ENCODE measurements at places on chromosomes 7 and 10.

DNA sequence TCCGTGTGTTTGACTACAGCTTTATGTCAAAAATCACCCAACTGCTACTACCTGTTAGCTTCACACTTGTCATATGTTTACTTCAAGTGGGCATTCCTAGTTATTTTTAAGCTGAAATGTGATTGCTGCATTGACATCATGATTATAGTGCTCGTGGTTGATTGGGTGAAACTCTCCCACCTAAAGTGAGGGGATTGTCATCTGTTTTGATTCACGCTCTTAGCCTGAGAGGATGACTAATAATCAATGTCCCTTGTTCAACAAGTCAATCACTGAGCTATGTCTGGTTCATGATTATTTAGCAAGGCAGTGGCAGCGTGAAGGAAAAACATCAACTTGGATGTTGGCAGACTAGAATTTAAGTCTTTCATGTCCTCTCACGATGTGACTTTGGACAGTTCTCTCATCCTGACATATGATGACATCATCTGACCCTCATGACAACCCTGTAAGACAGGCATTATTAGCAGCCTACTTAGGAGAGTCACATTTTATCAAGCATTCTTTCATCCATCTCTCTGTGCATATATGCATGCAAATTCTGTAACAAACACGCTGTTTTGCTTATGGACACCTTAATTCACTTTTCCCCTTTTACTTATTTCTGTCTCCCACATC, 352.6 kb upstream of the ZMIZ1 start:
- DNase-seq = no peak

- no peak for DNase-seq
Measured at GRCh38 chr7:154967401-154967955, 35.4 kb downstream of the PAXIP1 start.

DNA sequence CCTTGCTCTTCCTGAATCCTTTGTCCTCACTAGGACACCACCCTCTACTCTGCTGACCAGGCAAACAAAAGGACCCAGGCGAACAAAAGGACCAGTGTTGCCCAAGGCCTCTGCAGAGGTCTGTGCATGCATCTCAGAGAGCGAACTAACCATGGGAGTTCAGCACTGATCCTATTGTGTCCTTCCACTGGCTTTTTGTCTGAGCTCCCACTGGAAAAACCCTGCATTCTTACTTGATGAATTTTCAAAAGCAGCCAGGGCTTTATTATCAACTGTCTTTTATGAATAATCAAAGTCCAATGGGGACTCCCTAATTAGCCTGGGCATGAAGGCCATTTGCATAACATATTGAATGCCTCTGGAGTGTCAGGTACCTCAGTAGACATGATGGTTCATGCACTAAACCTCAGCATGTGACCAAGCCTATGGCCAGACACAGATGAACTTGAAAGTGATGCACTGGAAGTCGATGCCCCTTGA, 140.6 kb downstream of the KCNMA1 start:
- DNase-seq = no peak

- no peak for DNase-seq
Measured at GRCh38 chr7:44327981-44328380, 2.6 kb upstream of the CAMK2B start.

GRCh38 chr7:111785076-111785475, 222.8 kb upstream of the IMMP2L start:
- DNase-seq = no peak

- no peak for DNase-seq
Measured at GRCh38 chr10:46520381-46520780, 36.1 kb downstream of the GPRIN2 start.
